ENCODE measurements at places on chromosomes 5 and 9.

- no peak for DNase-seq
These were observed 32.4 kb downstream of the AHRR start for GRCh38 chr5:353612-354580.

GRCh38 chr5:50800410-50800809, 134.0 kb downstream of the PARP8 start:
- DNase-seq = no peak

GRCh38 chr5:102119252-102119651, 176.8 kb downstream of the SLCO4C1 start:
- DNase-seq = no peak

DNA sequence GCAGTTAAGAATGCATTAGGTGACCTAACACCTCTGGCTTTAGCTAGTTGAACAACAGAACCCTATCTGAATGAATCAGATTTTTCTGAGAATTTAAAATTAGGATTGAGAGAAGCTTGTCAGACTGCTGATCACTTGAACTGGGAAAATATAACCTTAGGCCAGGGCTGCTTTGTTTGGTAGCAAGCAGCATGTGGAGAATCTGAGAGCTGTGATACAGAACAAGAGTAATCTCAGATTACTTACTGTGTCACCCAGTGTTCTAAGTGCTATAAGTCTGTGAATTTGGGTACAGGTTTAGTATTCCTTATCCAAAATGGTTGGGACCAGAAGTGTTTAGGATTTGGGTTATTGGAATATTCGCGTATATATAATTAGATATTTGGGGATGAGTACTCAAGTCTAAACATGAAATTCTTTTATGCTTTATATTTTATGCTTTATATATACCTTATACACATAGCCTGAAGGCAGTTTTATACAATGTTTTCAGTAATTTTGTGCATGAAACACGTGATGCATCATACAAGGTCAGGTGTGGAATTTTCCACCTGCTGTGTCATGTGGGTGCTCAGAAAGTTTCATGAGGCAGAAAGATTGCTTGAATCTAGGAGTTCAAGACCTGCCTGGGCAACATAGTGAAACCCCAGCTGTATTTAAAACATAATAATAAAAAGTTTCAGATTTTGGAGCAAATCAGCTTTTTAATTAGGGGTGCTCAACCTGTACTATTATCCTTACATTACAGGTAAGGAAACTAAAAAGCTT, 8.3 kb upstream of the CHD1 start:
- DNase-seq = no peak

GRCh38 chr9:108017671-108018070, 528.1 kb upstream of the KLF4 start:
- DNase-seq = no peak

DNA sequence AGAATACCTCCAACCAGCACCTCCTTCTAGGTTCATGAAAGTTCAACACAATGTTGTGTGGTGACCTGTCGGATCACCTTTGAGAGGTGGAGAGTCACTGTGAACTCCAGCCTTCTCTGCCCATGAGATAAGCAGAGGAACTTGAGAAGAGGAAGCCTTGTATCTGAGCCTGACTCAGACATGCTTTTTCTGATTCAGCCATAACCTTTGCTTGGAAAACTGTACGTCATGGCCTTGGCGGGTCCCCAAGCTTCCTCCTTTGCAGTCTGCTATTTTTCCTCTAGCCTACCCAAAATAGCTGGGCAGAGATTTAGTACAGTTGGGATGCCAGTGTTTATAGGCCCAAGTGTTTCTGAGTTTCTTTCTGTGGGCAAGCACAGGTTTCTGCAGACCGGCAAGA, 274.7 kb downstream of the CETN3 start:
- DNase-seq = no peak
